Transverse colon (tissue), 4 donors: ENCODE measurements at places on chromosomes 7 and 10. TPM values are rescaled to one million over a fixed set of nuclear protein-coding genes. Genes with fewer than 3 reads are reported as not detected.

The RARRES2 gene
- total RNA-seq, result 124 TPM

The OPTN gene
- 39.2 TPM for total RNA-seq

- DNase-seq, result no peak
These were observed 9.5 kb downstream of the CHST15 start for GRCh38 chr10:124083740-124084397.

DNA sequence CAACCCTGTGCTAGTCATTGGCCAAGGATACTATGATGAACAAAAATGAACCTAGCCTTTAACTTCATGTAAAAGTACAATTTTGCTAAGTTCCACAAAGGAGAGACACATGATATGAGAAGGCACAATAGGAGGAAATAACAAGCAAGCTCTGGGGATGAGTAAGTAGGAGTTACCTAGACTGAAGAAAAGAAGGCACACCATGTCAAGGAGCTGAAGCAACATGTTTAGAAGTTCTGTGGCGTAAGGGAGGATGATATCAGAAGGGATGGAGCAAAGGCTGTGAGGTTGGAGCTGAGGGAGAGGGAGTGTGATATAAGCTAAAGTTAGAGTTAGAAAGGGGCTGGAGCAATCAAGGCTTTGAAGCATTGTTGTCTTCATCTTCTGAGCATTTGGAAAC is 25.6 kb downstream of the KIFBP start:
- DNase-seq, result no peak

The PITX3 gene
- not detected for total RNA-seq

DNA sequence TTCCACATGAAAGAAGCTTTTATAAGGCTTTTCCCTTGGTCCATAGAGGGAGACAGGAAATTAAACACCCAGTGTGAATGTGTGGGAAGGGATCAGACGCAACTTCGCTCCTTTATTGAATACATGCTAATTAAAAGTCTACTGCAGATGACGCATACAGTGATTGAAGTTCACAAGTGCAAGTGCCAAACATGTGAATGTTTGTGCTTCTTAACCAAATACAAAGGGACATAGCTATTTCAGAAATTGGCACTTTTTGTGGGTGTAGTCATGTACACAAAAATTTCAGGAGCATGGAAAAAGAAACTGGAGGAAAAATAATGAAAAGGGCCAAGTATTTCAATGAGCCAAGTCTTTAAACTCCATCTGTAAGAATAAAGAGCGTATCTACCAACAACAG is 283.7 kb downstream of the SKAP2 start:
- DNase-seq, result no peak

- DNase-seq, result no peak
These were observed 589.1 kb upstream of the MGMT start for GRCh38 chr10:128877936-128878335.

The MYL7 gene
- not detected for total RNA-seq

GRCh38 chr7:47337531-47337930 is 244.4 kb downstream of the TNS3 start:
- DNase-seq, result no peak

The AKR1C4 gene
- not detected for total RNA-seq

GRCh38 chr7:116347151-116347832 is 137.0 kb downstream of the TES start:
- DNase-seq, result no peak

GRCh38 chr10:50310560-50311174 is 59.4 kb upstream of the ASAH2 start:
- DNase-seq, result peak; percentile 18

- no peak for DNase-seq
These were observed 21.3 kb upstream of the CDK14 start for GRCh38 chr7:90574820-90575187.

GRCh38 chr7:8442051-8442813 is 8.8 kb downstream of the NXPH1 start:
- no peak for DNase-seq

DNA sequence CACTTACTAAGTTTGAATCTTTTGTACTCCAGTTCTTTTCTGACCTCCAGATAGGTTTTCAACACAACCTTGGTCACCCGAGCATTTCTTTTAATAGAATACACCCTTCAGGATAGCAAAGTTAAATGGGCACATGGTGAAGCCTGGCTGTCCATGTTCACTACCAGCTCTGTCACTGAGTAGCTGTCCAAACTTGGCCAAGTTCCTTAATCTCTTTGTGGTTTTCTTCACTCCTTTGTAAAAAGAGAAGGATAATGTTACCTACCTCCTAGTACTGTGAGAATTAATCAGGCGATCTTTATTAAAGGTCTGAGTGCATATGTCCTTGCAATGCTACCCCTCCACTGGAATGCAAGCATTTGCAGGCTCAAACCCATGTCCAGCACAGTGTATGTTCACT is 128.1 kb upstream of the PTPRZ1 start:
- no peak for DNase-seq

DNA sequence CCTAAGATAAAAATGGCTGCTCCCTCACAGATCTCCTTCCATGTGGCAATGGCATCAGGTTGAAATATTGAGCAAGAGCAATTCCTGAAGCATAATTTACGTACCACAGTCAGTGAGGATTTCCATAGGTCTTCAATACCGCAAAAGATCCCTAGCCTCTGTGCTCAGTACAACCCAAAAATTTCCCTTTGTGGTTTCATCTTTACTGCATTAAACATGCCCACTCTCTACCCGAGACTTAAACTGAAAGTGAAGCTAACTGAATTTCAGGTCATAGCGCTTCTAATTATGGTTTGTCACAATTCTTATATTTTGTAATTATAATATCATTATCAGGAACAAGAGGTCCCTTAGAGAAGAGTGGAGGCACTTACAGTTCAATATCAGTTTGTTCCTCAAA is 1071.1 kb downstream of the XPNPEP1 start:
- DNase-seq, result no peak

GRCh38 chr7:24702755-24703154 is 54.5 kb downstream of the GSDME start:
- no peak for DNase-seq

- DNase-seq, result no peak
These were observed 3.0 kb upstream of the TSPAN14 start for GRCh38 chr10:80451132-80451531.

GRCh38 chr7:158093156-158093796 is 494.3 kb downstream of the PTPRN2 start:
- no peak for DNase-seq

DNA sequence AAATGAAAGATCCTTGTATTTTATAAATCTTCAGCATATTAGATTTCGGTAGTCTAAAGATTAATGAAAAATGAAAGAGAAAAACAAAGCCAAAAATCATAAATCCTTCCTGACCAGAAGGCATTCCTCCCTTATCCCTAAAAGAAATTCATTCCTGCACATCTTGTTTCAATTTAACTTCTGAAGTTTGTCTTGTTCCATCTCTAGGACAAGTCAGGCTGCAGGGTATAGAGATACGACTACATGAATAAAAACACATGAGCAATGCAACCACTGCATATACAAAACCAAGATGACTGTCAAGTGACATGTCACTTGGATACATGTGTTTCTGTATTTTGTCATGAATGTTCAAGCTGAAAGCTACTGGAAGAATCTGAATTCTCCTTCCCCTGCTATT is 214.9 kb downstream of the JAZF1 start:
- no peak for DNase-seq
